CD4-positive, alpha-beta T cell treated with Interleukin-2 at 100 ng/mL for 4 hours (primary cell): ENCODE measurements at places on chromosomes 13 and 19.

DNA sequence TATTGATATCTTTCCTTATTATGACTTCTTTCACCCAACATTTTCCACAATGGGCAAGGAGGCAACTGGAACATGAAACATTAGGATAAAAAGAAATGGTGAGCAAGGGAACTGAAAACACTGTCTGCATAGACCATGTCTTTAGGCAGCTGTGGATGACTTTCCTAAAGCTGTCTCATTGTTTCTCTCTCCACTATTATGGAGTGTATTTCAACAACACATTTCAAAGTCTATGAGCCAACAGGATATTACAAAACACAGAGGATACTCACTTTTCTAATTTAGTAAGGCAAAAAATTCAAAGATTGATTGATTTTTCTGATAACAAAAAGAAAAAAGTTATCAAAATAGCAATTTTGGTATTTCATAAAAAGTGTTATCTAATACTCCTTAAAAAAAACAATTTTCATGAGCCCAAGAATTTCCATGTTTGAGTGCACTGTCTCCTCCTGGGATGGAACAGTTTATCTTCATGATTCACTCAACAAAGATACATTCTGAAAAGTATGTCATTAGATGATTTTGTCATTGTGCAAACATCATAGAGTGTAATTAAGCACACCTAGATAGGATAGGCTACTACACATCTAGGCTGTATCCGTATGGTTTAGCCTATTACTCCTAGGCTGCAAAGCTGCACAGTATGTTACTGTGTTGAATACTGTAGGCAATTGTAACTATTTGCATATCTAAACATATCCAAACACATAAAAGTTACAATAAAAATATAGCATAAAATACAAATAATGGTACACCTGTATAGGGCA lies 1568.4 kb downstream of the SLITRK5 start:
- DNase-seq = no peak

GRCh38 chr13:78121459-78122348 lies 203.1 kb upstream of the EDNRB start:
- DNase-seq = peak; percentile 55

DNA sequence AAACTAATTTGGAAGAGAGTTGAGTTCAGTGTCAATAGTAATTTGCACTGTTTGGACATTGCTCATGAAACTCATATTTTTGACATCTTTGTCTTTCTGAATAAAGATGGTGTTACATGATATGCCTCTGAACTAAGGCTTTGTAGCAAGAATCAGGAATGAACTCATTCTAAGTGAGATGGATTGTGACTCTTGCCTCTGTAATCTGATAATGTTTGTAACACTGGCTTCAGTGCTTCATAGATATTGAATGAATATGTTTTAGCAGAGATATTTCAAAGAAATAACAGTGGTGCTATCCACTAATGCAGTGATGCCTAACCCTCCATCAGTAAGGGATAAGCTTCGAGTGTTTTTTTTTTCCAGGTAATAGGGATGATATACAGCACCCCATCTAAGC lies 32.9 kb downstream of the TEX26 start:
- no peak for DNase-seq

DNA sequence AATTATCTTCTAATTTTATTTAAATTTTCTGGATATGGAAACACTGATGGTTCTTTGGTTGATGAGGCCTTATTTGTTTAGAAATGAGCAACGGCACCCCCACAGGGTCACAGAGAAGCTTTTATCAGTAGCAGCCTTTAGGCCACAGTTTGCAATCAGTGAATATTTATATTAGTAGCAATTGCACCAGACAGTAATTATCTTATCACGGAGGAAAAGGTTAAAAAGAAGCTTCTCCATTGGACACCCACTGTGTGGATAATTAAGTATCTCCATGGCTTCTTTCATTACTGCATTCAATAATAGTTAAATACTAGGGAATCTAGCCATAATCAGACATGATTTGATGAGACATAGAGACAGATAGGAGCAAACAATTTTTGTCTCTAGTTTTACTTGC lies 2099.2 kb upstream of the PCDH20 start:
- no peak for DNase-seq

GRCh38 chr19:31072451-31072850 lies 276.8 kb downstream of the TSHZ3 start:
- DNase-seq = no peak

GRCh38 chr19:36488118-36488845 lies 1.1 kb downstream of the ZNF566 start:
- DNase-seq = no peak

GRCh38 chr19:50723069-50723468 lies at the start of gene CLEC11A:
CLEC11A (plus strand) TSS chr19:50723364; CDS start chr19:50723526, 162 bp downstream.
- no peak for DNase-seq

GRCh38 chr13:43776501-43777079 lies 10.2 kb downstream of the ENOX1 start:
- DNase-seq = no peak

- DNase-seq = no peak
Observed at GRCh38 chr13:26185720-26186117, 36.4 kb downstream of the RNF6 start.

DNA sequence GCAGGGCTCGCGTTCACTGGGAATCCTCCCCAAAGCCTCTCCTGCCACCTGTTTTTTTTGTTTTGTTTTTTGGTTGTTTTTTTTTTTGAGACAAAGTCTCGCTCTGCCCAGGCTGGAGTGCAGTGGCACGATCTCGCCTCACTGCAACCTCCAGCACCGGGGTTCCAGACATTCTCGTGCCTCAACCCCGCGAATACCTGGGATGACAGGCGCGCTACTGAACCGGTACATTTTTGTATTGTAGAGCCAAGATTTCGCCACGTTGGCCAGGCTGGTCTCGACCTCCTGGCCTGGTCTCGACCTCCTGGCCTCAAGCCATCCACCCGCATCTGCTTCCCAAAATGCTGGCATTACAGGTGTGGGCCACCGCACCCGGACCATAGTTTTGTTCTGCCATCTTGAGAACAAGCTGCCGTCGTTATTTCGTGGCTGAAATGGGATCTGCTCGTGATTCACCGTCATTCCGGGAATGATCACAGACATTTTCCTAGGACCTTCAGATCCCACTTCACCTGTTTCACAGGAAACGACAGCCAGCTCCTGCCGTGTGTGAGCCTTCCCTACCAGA lies 46.8 kb downstream of the OXGR1 start:
- DNase-seq = no peak

DNA sequence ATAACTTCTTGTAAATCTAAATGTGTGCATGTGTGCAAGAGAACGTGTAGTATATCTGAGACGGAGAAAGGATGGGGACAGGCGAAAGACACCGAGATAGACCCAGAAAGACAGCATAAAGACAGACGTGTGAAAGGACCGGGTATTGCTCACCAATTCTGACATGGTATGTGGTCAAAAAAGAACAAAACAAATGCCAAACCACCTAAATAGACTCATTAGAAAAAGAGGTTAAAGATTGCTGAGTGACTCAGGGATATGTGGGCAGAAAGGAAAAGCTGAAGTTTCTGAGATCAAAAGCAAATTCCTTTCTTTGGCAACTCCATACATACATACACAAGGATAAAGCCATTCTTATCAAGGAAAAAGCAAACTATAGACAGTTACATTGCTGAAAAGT lies 179.7 kb upstream of the TSC22D1 start:
- no peak for DNase-seq

- peak; percentile 55 for DNase-seq
Observed at GRCh38 chr19:50607874-50608785, 31.6 kb downstream of the SYT3 start.

DNA sequence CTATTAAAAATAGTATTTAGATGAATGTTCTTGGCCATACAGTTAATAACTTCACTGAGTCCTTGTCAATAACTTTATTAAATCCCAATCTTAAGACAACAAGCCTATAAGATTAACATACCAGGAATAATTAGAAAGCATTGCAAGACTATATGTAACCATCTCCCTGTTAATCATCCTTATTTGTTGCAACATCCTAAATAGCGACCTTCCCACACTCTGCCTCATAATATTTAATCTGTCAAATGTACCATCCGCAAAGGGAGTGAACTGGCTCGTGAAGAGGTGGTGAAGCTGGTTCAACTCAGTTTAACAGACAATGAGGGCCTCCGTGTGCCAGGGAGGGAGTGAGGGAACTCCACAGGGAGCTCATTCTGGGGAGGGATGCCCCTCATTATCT lies 33.9 kb downstream of the KL start:
- no peak for DNase-seq

GRCh38 chr13:20351281-20352022 lies 119.3 kb upstream of the GJB6 start:
- no peak for DNase-seq

- no peak for DNase-seq
Observed at GRCh38 chr13:87536499-87536898, 134.7 kb upstream of the SLITRK5 start.

DNA sequence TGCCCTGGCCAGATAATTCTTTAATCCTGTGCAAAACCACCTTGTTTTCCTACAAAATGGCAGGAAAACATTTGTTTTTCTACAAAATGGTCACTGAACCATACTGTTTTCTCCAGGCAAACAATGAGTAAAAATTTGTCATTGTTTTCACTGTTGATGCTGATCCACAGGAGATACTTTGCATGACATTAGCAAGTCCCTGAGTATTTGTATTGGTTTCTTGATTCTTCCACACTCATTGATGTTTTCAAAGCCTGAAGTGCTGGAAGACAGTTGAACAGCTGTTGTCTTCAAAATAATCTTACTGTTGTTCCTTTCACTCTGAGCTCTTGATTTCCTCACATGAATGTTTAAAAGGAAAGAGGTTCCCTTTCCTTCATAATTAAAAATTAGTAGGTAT lies 123.1 kb upstream of the HTR2A start:
- no peak for DNase-seq

DNA sequence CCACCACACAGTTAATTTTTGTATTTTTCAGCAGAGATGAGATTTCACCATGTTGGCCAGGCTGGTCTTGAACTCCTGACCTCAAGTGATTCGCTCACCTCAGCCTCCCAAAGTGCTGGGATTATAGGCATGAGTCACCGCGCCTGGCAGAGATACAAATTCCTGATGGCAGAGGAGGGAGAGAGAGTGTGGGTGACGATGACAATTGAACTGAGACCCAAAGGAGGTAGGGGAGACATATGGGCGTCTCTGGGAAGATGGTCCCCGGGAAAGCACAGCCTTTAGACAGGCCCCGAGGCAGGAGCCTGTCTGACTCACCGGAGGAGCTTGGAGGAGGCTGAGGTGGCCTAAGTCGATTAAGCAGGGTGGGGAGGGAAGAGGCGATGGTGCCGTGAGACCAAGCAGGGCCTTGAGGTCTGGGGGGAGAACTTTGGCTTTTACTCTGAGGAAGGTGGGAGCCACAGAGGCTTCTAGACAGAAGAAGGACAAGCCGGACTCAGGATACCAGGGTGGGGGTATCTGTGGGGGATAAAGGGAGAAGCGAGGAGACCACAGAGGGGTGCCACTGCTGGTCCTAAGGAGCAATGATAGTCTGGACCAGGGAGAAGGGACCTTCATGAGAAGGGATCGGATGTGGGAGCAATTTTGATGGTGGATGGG lies 38.2 kb downstream of the ARRDC2 start:
- no peak for DNase-seq

- no peak for DNase-seq
Observed at GRCh38 chr13:66673401-66673800, 556.7 kb downstream of the PCDH9 start.

DNA sequence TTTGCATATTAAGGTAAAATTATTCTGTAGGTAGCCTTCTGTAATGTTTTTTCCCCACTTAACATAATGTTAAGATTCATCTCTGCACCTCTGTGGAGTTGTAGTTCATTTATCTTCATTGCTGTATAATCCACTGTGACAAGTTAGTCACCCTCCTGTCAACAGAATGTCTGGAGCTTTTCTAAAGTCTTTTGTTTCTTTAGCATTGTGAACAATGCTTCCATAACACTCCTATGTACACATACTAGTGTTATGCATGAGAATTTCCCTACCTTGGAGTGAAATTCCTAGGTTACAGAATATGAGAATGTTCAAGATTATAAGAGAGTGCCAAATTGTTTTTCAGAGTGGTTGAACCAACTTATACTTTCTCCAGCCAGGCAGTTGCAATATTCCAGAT lies 113.5 kb downstream of the COG6 start:
- DNase-seq = no peak

GRCh38 chr13:102323505-102323904 lies 78.3 kb downstream of the FGF14 start:
- no peak for DNase-seq

DNA sequence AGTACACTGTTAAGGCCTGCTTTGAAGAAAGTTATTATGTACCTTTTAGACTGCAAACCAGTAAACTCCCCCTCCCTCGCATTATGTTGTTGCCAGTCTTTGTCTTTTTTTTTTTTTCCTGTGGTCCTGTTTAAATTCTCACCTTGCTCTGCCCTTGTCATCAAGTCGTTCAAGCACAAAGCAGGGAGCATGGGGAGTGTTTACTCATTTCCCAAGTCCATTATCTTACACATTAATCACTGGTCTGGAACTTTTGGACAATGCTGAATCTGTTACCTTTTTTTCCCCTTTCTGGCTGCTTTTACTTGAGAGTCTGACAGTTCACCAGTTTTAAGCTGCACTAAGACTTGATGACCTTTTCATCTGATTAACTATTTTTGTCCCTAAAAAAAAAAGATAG lies 108.2 kb downstream of the DACH1 start:
- DNase-seq = no peak

DNA sequence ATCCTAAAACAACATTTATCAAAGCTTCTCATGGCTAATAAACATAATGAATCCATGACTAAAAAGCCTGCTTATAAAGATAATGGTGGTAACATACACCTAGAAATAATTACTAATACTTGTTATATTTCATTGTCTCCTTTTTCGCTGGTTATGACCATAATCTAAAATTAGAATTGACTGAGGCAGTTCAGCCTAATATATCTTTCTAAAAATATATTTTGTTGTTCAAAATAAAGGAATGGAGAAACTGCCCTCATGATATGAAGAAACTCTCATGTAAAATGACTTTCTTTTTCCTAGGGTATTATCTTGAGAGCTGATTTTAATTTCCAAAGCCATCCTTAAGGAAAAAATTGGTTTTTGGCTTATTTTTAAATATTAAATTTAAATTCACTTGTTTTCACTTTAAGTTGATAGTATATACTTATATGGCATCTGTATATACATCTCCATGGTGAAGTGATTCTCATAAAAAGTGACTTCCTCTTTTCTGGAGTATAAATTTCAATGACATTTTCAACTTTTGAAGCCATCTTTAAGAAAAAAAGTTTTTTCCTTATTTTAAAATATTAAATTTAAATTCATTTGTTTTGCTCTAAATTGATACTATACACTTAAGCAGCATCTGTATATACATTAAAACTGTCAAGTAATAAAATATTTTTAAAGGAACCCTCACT lies 204.6 kb downstream of the VWA8 start:
- no peak for DNase-seq
